ENCODE measurements at places on chromosomes 3 and 15.

- peak; percentile 1 for DNase-seq
Observed at GRCh38 chr3:88595026-88595425, 445.3 kb downstream of the C3orf38 start.

GRCh38 chr15:66072616-66073361, 180.8 kb downstream of the MEGF11 start:
- peak; percentile 77 for DNase-seq

- DNase-seq: no peak
Observed at GRCh38 chr3:160458151-160458550, 8.6 kb upstream of the TRIM59 start.

- peak; percentile 36 for DNase-seq
Observed at GRCh38 chr3:152197451-152197850, 71.3 kb upstream of the MBNL1 start.

DNA sequence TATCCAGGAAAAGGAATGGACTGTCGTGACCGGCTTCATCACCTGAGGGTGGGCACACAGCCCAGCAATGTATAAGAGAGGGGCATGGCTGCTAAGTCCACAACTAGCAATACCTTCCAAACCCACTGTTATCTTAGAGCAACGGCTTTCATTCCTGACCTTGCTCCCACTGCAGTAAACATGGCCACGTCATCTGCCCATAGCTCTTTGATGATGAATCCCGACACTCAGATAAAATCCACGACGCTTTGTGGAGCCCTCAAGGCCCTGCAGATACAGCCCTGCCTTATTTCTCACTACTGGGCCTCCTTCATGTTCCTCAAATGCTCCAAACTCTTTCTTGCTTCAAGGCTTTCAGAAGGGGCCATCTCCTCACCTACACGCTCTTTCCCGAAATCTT, 114.0 kb downstream of the ADAMTS17 start:
- DNase-seq: no peak

GRCh38 chr15:100995471-100996430, 76.6 kb downstream of the LRRK1 start:
- DNase-seq: no peak

- no peak for DNase-seq
Observed at GRCh38 chr15:49339656-49340055, 83.4 kb upstream of the FGF7 start.

DNA sequence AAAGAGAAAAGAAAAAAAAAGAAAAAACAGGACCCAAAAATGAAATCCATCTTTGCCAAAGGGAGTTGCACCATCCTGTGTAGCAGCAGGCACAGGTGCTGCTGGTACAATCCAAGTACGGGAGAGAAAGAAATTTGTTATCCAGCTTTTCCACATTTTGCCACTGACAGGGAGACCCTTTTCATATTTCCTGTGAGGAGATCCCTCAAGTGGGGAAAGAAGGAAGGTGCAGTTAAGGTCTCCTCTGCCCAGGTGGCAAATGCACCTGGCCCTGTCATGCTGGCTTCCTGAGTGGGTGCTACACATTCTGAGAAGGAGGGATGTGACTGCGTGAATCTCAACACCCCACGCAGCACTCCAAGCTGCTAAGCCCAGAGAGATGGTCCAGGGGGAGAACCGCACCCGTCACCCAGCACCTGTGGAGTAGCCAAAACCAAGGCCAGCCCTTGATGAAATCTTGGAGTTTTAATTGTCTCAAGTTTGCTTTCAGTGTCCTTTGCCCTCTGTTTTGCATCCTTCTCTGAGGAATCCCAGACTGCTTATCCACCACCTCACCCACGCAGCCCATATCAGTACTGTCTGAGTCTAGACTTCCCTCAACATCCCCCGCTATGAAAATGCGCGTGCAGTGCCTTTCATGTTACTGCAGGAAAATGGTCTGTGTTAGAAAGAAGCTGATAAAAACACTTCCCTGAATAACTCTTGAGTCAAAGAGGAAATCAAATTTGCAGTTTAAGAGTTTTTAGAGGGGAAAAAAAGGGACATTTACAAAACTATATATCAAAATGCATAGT, 141.9 kb upstream of the THBS1 start:
- DNase-seq: no peak

DNA sequence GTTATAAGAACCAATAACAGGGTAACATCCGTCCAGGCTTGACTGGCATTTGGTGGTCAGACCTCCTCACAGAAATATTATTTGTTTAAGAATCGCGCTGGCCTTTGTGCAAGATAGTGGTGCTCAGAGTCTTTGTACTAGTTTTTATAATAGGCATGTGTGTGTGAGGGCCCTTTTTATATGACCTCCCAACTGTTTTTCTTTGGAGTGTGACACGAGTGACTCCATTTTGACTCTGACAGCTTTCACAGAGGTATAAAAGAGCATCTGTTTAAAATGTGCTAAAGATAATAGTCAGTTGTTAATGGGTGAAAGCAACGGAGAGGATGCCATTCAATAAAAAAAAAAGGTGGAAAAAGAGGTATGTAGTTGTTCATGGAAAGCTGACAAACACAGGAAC, 110.4 kb downstream of the IL1RAP start:
- no peak for DNase-seq

DNA sequence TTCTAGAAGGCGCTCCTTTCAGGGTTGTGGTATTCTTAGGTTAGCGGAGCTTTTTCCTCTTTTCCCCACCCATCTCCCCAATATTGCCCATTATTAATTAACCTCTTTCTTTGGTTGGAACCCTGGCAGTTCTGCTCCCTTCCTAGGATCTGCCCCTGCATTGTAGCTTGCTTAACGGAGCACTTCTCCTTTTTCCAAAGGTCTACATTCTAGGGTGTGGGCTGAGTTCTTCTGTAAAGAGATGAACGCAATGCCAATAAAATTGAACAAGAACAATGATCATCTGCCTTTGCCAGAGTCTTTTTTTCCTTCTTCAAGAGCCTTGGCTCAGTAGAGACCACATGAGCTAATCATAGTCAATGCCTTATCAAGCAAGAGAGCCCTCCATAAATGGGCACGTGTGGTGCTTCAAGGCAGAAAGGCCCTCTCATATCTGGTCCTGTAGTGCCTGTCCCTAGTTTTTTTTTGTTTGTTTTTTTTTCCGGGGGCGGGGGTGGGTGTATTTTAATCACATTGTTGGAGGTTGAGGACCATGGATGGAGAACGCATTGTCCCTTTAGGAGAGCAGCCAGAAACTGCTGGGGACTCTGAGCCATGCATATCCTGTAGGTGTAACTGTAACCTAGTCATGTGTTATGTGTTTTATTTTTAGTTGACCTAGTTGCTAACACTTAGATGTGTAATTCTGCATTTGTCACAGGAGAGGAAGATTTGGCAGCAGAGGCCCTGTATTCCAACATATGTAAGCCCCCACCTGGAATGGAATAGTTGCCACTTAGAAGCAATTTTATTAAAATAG, 64.7 kb upstream of the ACAD9 start:
- no peak for DNase-seq

DNA sequence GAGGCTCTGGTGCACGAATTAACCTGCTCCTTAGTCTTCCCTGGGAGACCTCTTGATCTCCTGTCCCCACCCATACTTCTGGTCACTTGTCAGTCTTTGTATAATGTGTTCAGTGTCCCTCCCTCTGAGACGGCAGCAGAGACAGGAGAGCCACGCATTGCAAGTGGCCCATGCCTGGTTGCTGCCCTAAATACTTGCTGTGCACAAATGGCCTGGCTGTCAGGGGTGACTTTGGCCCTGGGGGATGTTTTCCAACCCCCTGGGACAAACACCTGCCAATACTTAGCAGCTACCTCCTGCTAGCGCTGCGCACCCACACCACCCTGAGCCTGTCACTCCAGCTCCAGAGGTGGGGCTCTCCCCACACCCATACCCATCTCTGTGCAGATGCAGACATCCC, 17.2 kb downstream of the KLF13 start:
- DNase-seq: no peak

GRCh38 chr3:188950832-188951489, 220.8 kb upstream of the TPRG1 start:
- DNase-seq: peak; percentile 99

GRCh38 chr15:87618203-87618725, 638.3 kb downstream of the NTRK3 start:
- peak; percentile 9 for DNase-seq

GRCh38 chr3:165744025-165744424, 93.2 kb downstream of the BCHE start:
- DNase-seq: no peak

GRCh38 chr3:197205675-197206074, 92.7 kb downstream of the DLG1 start:
- DNase-seq: no peak

DNA sequence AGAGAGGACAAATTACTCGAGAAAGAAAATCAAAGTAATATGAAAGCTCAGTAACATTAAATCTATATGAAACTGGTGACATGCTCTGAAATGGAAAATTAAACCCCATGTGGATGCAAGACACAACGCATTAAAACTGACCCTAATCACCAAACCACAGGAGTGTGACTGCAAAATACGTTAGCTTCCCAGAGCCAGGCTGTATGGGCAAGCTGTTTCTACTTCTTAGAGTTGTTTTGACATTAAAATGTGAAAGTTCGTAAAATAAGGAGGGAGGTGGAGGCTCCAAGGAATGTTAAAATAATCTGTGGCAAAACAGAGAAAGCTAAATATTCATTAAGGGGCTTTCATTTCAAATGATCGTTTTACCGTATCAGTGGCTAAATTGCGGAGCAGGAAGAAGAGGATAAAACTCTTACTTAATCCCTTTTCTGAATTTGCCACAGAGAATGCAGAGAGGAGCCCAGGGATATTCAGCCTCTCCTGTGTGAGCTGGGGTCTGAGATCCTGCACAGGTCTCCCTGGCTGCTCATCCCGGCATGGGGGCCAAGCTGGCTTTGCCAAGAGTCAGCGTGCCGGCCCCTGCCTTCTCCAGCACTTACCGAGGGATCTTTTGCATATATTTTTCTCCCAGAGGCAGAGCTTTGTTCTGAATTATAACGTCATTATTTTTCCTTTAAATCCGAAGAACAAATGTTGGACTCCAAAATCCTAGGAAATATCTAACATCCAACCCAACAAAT, 239.8 kb upstream of the THBS1 start:
- DNase-seq: no peak

DNA sequence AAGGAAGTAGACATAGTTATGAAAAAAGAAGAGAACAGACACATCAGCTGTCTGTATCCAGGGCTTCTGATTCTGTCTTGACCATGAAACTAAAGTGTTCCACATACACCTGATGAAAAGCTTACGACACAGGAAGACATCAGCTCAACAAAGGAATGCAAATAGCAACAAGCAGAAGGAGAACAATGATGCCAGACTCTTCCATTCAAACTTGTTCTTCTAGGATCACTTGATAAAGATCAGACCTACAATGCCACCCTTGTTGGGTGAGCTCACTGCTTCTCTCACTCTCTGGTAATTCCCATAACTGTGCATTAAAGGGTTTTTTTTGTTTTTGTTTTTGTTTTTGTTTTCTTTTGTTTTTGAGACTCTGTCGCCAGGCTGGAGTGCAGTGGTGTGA, 49.7 kb downstream of the GATM start:
- no peak for DNase-seq

GRCh38 chr15:64746356-64746755, 29.0 kb downstream of the RBPMS2 start:
- no peak for DNase-seq

- DNase-seq: no peak
Observed at GRCh38 chr3:44039006-44039405, 202.7 kb upstream of the TOPAZ1 start.

GRCh38 chr15:23647421-23648370, at the start of gene MAGEL2:
TSS of gene MAGEL2 (minus strand) at chr15:23647867. CDS start at chr15:23647742, 125 bp downstream.
- DNase-seq: no peak

DNA sequence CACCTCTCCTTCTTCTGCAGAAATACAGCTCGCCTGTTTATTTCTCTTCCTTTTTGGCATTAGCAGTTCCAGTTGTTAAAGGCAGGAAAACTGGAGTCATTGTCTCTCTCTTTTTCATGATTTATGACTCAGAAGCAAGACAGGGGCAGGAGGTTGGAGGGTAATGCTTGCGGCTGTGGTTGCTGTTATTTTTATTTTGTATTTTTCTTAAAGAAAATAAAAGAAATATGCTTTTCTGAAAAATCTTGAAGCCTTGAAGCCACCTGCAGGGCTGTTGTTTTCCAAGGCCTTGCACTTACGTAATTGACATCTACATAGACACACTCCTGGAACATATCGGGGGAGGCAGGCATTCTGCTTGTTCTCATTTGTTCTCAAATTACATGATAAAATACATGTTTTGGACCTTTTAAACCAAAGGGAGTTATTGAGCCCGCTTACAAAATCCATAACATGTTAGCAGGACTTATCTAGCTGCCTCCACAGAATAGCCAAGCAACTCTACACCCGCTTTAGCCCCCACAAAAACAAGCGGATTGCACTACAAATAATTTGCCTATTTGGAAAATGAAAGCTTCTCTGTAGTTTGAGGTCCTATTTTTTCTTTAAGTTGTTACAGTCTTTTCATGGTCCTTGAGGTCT, 1004.6 kb upstream of the NR2F2 start:
- peak; percentile 11 for DNase-seq

DNA sequence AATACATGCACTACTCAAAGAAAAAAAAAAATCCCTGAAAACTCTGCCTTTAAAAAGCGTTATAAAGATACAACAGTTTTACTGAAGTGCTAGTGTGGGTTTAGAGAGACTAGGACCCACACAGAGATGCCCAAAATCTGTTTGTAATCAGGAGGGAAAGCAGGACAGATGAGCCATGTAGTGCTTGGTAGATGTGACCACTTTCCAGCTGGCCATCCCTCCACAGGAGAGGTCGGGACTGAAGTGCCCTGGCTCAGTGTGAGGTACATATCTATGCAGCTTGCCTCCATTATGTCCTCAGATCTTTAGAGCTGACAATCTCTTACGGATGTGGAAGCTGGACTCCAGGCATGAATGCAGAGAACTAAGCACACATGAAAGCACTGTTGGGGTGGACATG, 57.5 kb upstream of the NANOGP8 start:
- DNase-seq: no peak

DNA sequence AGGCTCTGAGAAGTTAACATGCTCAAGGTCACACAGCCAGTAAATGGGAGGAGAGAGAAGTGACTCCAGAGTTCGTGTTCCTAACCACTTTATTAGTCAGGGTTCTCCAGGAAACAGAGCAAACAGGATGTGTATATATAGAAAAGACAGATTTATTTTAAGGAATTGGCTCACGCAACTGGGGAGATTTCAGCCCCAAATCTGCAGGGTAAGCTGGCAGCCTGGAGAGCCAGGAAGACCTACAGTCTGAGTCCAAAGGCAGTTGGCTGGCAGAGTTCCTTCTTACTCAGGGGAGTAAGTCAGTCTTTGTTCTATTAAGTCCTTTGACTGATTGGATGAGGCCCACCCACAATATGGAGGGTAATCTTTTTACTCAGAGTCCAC, 118.2 kb upstream of the PROK2 start:
- no peak for DNase-seq

DNA sequence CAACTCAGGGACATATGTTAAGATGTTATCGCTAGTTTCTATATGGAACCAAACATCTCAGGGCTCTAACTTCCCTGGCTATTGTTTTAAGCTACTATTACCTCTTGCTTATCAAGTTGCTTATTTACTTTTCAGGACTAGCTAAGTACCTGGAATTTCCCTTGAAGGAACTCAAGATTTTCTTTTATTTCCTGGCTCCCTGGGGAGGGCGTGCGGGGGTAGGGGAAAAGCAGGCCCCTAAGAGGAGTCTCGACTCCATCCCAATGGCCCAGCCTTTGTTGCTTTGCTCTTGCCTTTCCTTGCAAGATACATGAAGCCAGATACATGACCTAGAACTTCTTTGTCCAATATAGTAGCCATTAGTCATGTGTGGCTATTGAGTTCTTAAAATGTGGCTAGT, 76.9 kb upstream of the STXBP5L start:
- no peak for DNase-seq

- no peak for DNase-seq
Observed at GRCh38 chr3:117016378-117016777, 306.8 kb downstream of the TUSC7 start.

Measured in EH (cell line).